ENCODE measurements at places on chromosomes 2 and 18. TPM values are rescaled to one million over a fixed set of nuclear protein-coding genes. Genes with fewer than 3 reads are reported as not detected.

GRCh38 chr2:13193900-13194299 is 477.2 kb downstream of the TRIB2 start:
- H3K27ac ChIP-seq: no peak overlapping the region
- H3K27me3 ChIP-seq: no peaks in the 10 kb centered on the region
- H3K4me1 ChIP-seq: no peaks in the 10 kb centered on the region
- peak; percentile 74 for DNase-seq
- no peaks in the 10 kb centered on the region for H3K36me3 ChIP-seq

- H3K27me3 ChIP-seq: no peaks in the 10 kb centered on the region
- H3K36me3 ChIP-seq: no peaks in the 10 kb centered on the region
- peaks cover 26% of the 10 kb centered on the region for H3K4me1 ChIP-seq
- peak overlapping the region; percentile 80 for H3K4me3 ChIP-seq
- peak; percentile 62 for DNase-seq
- H3K27ac ChIP-seq: peak overlapping the region; percentile 85
Observed at GRCh38 chr2:99489063-99489760, 605 bp downstream of the REV1 start.

C2orf68 gene
- total RNA-seq: 26.8 TPM

AMER3 gene
- 0.49 TPM for total RNA-seq

MZT2A gene
- 56.9 TPM for total RNA-seq

Measured in GM23338 (cell line).